Stomach (tissue), 19 donors: ENCODE measurements at places on chromosomes 12 and 14. TPM values are rescaled to one million over a fixed set of nuclear protein-coding genes. Genes with fewer than 3 reads are reported as not detected.

- no peak for DNase-seq
These were observed 15.5 kb upstream of the PAPOLA start for GRCh38 chr14:96486705-96487104.

Gene TSHR
- not detected for total RNA-seq

- peak; percentile 48 for DNase-seq
These were observed 125.4 kb downstream of the SAMD4A start for GRCh38 chr14:54692284-54692772.

- no peak for DNase-seq
These were observed 73.5 kb upstream of the SAV1 start for GRCh38 chr14:50741567-50741966.

DNA sequence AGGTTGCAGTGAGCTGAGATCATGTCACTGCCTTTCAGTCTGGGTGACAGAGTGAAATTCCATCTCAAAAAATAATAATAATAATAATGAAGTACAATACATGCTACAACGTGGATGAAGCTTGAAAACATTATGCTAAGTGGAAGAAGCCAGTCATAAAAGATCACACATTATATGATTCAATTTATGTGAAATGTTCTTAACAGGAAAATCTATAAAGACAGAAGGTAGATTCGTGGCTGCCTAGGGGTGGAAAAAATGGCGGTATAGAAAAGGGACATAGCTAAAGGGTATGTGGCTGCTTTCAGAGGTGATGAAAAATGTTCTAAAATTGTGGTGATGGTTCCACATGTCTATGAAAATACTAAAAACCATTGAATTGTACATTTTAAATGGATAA lies 41.0 kb upstream of the AMIGO2 start:
- DNase-seq: no peak

GRCh38 chr12:66393890-66394289 lies 91.6 kb downstream of the HELB start:
- no peak for DNase-seq

GRCh38 chr14:90397425-90398314 lies 841 bp downstream of the CALM1 start:
- peak; percentile 51 for DNase-seq

GRCh38 chr12:55757701-55758100 lies 14.8 kb downstream of the GDF11 start:
- no peak for DNase-seq

Gene DIO3
- total RNA-seq: 0.29 TPM

DNA sequence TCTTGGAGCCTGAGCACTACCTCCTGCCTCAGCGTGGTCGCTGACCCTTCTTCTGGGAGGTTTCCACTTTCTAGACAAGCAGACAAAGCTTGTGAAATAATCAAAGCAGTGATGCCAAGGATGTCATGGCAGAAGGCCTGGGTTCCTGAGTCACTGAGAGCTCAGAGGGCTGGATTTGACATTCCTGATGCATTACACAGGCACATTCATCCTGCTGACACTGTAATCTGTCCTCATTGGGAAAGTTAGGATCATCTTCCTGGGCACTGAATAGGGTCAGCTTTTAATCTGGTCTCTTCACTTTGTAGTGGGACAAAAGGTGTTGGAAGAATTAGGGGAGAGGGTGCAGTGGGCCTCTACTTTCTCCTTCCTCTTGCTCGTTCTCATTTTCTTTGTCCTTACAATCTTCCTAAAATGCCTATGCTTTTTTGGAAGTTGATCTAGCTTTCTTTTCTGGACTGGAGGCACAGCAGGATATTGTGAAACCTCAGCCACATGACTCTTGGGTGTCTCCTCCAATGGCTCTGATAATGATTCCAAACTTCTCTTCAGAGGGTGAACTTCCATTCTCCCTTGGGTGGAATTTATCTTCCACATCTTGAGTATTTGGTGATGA lies 29.6 kb downstream of the EEA1 start:
- peak; percentile 68 for DNase-seq
